ENCODE measurements at places on chromosomes 4 and X.

- DNase-seq = peak; percentile 10
Observed at GRCh38 chr4:99457270-99457669, 22.1 kb upstream of the ADH7 start.

DNA sequence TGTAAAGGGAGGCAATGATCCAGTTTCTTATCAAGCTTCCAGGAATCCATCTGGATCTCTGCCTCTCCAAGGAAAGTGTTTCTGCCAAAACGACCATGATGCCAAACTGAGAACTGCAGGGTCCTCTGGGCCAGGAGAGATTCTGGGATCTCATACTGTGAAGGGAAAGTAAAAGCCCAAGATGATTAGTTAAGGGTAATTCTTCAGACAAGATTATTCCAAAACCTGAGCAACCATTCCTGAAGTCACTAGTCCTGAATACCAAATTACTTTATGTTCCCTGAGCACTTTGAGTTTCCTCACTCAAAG lies 42.0 kb downstream of the SRPX2 start:
- no peak for DNase-seq

DNA sequence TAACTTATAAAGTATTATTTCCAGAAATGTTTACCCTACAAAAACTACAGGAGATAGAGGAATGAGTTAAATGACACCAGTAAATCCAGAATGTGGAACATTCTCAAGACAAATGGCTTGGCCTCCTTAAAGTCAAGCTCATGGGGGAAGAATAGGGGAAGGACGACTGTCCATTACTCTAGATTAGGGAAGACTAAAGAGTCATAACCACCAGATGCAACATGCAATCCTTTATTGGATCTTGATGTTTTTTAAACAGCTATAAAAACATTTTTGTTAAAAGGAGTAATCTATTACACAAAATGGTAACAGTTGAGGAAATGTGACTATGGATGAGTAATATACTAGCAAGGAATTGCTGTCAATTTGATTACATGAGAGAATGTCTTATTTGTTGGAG lies 11.1 kb downstream of the ACOT9 start:
- DNase-seq = no peak

DNA sequence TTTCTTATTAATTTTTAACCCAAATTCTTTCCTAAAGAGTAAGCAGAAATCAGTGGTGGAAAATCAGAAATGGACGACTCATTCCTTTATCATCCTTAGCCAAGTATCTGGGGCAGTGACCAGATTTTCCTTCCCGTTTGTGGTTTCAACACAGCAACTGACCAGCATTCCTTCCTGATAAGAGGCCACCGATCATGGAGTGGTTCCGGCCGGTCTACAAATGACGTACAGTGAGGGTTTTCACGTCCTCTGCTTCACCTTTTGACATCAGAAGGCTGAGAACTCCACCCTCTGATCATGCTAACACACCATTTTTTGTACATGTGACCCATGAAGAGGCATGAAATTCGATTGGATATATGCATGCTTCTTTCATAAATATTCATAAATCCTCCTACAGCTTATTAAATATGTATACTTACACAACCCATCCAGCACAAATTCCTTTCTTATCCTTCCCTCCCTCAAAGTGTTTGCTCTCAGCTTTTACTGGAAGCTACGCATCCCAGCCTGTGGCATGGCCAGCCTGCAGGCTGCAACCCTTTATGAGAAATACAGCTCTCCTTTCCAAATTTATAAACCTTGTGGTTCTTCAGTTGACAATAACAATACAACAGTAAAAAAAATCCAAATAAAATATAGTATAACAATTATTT lies 173.0 kb upstream of the CASK start:
- peak; percentile 47 for DNase-seq

DNA sequence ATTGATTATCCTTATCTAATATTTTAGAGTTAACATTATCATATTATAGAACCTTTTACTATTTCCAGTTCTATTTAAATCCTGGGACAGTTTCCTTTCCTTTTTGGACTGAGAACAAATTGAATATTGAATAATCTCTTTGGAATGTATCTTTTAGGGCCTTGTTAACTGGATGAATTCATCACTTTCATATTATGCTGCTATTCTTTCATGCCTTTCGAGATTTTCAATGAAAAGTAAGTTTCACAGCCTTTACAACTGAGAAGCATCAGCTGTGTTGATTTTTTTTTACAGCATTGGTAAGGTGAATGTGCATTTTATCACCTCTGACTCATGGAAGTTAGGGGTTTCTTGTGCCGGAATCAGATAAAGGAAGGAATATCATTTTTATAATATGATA lies 39.6 kb downstream of the PDLIM5 start:
- DNase-seq = no peak

DNA sequence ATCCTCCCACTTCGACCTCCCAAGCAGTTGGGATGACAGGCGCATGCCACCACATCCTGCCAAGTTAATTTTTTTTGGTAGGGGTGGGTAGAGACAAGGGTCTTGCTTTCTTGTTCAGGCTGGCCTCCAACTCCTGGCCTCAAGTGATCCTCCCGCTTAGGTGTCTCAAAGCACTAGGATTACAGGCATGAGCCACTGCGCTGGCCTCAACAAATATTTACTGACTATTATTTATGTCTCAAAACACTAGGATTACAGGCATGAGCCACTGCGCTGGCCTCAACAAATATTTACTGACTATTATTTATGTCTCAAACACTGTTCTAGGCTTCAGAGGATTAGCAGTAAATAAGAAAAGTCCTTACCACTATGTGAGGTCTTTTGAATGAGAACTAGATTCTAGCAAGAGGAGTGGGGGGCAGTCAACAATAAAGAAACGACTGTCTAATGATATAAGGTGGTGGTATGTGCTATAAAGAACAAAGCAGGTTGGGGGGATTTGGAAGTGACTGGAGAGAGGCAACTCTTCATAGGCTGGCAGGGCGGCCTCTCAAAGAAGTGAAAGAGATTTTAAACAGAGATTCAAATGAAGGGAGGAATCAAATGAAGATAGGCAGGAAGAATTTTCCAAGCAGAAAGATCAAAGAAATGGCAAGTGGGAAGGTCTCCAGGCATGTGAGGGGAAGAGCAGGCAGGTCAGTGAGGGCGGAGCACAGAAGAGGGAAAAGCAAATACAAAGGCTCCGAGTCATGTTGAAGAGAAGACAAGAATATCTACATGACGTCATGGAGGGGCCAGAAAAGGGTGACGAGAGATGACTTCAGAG lies 12.7 kb upstream of the ACSL1 start:
- no peak for DNase-seq

GRCh38 chr4:140603286-140603685 lies 34.5 kb upstream of the UCP1 start:
- DNase-seq = peak; percentile 81

DNA sequence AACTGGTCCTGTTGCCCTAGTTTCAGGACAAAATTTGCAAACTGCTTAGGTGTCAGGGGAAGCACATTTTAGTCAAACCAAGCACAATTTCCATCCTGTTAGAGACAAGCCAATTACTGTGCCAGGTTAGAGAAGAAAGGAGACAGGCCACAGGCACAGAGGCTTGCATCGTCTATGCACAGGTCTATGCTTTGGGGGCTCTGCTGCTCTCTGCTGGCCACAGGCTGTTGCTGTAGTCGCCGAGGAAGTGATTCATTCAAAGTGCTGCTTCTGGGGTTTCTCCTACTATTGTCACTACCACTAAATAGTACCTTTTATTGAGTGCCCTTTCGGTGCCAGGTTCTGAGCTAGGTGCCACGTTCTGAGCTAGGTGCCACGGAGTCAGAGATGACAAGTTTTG lies 45.5 kb downstream of the VGLL1 start:
- DNase-seq = peak; percentile 72

- DNase-seq = no peak
Observed at GRCh38 chr4:78732332-78733104, 43.6 kb upstream of the BMP2K start.

DNA sequence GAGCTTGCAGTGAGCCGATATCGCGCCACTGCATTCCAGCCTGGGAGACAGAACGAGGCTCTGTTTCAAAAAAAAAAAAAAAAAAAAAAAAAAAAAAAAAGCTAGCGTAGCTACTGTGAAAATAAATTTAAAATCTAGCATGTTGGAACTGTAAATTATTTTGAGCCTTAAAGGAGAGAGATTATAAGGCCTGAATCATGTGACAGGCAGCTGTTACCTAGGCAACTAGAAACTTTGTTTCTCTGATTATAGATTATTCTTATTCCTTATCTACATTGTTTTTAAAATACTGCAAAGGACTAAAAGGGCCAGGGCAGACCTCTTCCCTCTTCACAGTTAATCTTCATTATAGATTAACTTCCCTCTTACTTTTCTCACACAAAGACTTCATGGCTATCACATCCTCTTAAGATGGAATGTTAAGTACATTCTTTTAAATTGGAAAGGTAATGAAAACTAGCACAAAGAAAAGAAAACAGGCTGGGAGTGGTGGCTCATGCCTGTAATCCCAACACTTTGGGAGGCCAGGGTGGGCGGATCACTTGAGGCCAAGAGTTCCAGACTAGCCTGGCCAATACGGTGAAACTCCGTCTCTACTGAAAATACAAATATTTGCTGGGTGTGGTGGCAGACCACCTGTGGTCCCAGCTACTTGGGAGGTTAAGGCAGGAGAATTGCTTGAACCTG lies 21.1 kb upstream of the PDS5A start:
- peak; percentile 31 for DNase-seq

GRCh38 chr4:157999723-158000122 lies 173.1 kb downstream of the GASK1B start:
- no peak for DNase-seq

GRCh38 chr4:184200296-184200695 lies 17.4 kb downstream of the ENPP6 start:
- no peak for DNase-seq

DNA sequence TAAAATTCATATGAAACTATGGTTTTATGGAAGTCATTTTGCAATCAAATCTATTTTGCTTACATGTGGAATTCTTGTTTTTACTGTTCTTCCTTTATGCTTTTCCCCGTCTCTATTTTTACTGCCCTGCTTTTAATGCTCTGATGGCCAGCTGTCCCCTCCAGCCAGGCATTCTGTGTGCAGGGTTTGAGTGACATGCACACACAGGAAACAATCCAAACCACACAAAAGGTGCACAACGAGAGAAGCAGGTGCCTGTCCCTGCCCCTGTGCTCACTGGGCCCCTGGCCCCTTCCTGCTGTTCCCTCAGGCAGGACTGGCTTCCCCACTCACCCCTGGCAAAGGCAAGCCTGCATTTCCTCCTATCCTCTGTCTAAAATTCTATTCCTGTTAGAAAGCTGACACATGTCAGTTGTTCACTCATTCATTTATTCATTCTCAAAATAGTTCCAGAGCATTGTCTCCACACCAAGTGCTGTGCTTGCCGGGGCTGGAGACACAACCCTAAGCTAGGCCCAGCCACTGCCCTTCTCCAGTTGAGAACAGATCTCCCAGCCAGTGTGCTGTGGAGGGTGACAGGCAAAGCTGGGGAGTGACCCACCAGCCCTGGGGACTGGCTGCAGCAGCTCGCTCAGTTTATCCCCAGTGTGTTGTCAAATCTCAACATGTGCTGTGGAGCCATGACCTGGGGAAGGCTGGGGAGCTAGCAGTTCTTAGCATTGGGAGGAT lies 346.3 kb downstream of the FBXW7 start:
- peak; percentile 14 for DNase-seq

GRCh38 chrX:22150371-22150770 lies 118.2 kb downstream of the PHEX start:
- no peak for DNase-seq

DNA sequence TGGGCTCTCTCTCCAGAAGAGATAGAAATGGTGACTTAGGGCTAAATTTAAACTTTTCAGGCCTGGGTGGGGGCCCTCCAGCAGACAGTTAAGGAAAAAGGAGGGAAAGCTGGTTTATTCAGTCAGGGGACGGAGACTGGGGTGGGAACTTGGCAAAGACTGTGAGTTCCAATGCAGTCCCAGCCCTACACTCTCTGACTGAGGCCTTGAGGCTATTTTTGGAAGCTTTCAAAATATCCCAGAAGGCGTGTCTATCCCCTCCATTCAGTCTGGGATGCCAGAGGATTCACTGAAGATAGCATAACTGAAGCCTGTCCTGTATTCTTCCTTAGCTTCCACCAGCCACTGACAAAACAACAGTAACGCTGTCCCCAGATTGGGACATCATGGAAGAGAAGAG lies 32.1 kb upstream of the MSN start:
- DNase-seq = peak; percentile 38

- DNase-seq = no peak
Observed at GRCh38 chrX:49845701-49846403, 16.7 kb downstream of the PAGE4 start.

DNA sequence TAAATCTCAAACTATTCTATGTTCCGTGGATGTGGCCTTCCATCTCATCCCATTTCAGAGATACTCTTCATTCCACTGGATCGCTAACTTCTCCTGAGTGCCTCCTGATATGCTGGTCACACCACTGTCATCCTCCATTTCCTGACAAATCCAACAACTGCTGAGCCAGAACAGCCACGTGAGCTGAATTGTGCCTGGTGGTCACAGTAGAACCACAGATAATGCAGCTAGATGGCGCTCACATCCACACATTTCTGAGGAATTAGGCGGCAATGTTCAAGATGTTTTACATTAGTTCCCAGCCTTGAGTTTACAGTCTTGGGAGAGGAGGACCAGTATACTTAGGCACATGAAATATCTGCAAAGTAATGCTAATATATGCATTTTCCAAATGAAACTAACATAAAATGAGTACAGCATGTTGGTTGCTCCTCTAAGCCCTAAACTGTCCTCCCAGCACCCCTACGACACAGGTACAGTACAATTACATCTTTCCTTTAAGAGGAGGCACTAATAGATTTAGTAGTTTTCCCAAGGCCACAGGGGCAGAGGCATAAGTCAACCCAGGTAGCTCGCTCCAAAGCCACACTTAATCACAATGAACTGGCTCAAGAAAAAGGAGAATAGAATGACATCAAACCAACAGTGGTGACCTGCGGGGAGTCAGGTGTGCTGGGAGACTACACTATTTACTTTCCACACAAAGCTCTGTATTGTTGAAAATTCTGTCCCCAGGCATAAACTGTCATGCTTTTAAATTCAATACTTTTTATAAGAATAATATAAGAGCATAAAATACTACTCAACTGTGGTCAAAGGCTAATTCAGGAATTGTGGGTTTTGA lies 134.2 kb downstream of the CHIC2 start:
- peak; percentile 84 for DNase-seq

DNA sequence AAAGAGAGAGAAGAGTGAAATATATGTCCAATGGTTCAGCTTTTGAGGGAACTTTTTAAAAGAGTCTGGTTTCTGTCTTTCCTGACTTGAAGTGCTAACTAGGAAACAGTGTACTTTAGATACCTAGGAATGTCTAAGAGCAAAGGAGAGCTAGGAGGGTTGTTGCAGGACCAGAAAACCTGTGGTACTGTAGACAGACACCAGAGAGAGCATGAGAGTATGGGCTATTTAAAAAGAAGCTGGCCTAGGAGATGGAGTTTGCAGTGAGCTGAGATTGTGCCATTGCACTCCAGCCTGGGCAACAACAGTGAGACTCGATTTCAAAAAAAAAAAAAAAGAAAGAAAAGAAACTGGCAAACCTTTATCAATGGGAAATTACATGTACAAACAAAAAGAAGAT lies 223.9 kb downstream of the FAT4 start:
- DNase-seq = no peak

Data from ELF-1 (cell line).